Stimulated activated CD8-positive, alpha-beta memory T cell treated with anti-CD3 and anti-CD28 coated beads, Interleukin-7, amount 100 ng/mL, for 24 hours (primary cell): ENCODE measurements at places on chromosomes 2 and 18.

DNA sequence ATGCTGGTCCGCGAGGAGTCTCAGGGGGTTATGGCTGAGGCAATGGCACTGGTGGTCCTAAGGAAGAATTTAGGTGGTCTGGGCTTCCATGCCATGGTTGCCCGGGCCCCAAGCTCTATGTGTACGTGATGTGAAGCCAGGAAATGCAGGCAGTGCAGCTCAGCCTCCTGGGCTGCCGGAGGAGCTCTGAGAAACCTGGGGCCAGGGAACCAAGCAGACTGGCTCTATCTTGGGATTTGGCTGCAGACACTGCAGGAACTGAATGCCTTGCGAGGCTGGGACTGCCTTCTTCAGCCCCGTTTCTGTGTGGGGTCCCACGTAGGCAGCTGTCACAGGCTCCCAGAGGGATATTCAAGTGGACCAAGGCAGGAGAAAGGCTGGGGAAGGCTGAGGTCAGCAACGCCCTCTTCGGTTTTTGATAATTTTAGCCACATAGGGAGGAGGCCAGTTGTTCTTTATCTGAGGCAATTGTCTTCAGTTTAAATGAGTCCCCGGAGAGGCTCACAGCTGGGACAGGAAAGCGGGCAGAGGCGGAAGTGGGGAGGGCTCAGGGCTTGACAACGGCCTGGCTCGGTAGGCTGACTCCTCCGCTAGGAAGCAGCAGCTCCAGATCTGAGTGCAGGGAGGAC, 77.7 kb downstream of the RHOB start:
- DNase-seq: no peak

DNA sequence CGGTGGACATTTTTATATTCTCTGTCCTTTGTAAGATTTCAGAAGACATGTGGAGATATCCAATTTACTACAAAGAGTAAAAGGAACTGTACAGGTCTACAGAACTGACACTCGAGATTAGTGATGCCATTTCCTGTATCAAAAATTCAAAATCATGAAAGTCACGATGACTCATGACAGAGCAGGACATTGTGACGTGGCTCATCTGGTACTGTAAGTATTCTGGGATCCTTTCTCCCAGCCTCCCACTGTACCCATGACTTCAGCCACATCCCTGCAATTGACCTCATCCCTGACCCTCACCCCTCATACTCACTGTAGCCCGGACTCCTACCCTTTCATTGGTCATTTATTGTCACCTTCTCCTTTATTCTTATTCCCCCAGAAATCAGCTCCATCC, 736.5 kb downstream of the EPHA4 start:
- no peak for DNase-seq

DNA sequence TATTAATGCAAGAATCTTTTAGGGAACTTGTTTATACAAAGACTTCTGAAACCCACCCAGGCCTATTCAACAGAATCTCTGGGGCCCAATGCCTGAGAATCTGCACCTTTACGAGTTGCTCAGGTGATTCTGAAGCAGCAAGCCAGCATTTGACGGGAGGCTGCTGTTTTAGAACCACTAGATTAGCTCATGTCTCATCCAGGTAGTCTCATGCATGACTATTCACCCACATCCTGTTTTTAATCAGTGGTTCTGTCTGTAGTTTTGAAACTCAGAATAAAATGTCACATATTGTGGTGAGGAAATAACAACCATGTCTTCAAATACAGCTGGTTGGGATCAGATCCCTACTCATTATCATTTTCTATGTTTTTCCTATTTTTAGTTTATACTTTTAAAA, 39.5 kb downstream of the CYTIP start:
- DNase-seq: no peak

DNA sequence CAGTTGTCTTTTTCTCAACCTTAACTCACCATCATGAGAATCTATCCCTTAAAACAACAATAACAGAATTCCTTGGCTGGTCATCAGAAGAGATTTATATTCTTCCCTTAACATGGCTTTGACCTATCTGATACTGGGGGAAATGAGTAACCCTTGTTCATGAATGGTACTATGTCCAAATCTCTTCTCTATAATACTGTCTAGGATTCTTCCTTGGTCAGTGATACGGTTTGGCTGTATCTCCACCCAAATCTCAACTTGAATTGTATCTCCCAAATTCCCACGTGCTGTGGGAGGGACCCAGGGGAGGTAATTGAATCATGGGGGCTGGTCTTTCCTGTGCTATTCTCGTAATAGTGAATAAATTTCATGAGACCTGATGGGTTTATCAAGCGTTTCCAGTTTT, 282.0 kb upstream of the SIX2 start:
- DNase-seq: no peak

DNA sequence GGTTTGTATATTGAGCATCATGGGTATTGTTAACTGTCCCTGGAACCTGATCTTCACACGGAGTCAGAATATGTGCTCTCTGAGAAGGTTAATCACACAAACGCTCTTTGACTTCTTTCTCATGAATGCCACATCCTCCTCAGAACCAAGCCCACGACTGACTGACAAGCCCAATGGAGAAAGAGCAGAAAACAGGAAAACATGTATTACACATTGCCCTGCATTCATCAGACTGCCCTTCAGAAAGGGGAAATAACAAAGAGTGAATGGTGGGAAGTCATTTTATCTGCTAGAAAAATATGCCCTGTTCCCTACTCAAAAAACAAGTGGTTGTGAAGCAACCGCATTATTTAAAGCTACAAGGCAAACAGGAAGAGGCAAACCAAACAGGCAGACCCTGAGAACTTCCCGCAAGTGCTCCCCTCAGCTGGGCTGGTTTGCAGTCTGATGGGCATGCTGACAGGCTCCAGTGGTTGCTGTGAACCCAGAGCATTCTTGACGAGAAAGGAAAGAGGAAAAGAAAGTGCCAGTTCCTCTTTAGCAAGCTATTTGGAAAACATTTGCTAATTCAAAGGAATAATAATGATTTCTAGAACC, 172.9 kb upstream of the SETBP1 start:
- DNase-seq: peak; percentile 2

- no peak for DNase-seq
These were observed 508.4 kb upstream of the ZEB2 start for GRCh38 chr2:145028101-145028920.

DNA sequence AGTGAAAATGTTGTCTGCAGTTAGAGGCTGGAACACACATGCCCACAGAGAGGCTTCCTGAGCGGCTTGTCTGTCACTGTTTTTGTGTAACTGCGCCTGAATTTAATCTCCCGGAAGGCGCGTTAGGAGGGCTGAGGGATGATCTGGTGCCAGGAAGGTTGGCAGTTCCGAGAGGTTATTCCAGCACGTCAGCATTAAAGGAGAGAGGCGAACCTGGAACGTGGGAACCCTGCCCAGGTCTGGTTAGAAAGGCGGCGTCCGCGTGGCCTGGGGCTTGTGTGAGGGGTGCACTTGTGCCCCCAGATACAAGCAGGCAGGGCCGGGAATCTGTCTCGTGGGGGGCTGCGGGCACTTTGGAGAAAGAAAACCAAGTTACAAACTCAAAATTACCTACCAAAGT, 75.3 kb downstream of the NFATC1 start:
- no peak for DNase-seq

GRCh38 chr18:3401669-3402620, 48.0 kb upstream of the TGIF1 start:
- no peak for DNase-seq

DNA sequence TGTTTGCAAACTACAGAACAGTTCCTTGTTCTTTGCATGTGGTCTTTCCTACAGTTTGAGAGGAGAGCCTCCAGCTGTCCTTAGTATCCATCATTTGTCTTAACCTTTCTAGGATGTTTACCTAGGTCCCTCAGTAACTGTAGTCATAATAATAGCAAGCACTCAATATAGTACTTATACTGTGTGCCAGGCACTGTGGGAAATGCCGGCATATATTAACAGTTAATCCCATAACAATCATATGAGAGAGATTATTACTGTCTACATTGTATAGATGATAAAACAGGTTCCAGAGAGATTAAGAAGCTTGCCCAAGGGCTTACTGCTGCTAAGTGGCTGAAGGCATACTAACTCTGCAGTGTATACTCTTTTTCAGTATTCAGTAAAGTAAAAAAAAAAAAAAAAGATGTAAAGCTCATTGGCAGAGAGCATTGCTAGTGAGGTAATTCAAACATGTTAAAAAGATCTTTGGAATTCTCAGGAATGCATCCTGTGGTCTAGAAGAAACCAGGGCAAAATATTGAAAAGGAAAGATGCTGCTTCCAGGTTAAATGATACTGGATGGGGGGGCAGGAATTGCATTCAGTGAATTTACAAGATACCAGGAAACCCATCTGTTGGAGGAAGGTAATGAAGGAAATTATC, 72.3 kb downstream of the SPTBN1 start:
- DNase-seq: no peak

DNA sequence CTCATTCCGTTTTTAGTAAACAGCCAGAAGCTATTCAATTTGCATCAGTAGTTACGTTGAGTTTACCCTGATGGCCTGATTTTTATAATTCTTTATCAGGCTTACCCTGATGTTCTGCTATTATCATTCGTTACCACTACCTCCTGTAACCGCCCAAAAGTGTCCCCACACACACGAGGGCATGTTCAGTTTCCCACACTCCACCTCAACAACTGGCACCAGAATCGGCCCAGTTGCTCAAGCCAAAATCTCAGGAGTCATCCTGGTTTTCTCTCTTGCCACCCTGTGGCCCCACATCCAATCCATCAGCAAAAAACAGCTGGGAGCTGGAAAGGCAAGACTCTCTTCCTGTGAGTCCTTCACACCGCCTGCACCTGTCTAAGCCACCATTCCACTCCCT, 102.9 kb upstream of the RAB6C start:
- DNase-seq: no peak

- DNase-seq: no peak
These were observed 142.9 kb downstream of the TNS1 start for GRCh38 chr2:217859926-217860325.

GRCh38 chr2:216348756-216349308, 23.5 kb downstream of the MARCHF4 start:
- no peak for DNase-seq

GRCh38 chr2:123609077-123609476, 416.0 kb upstream of the CNTNAP5 start:
- DNase-seq: no peak

DNA sequence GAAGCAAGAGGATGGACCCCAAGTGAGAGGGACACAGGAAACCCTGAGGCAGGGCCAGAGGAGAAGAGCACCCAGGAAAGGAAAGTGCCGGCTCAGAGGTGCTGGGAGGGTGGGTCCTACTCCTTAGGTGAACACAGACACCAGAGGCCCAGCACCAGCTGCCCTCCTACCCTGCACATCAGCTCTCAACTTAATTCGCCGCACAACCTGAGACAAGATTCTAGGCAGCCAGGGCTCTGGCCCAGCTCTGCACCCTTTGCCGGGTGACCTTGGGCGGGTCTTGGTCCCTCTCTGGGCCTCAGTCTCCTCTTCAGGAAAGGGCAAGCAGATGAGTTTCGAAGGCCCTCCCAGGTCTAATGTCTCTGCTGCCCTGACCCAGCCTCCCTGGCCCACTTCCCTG, 28.1 kb downstream of the ZFP36L2 start:
- no peak for DNase-seq

DNA sequence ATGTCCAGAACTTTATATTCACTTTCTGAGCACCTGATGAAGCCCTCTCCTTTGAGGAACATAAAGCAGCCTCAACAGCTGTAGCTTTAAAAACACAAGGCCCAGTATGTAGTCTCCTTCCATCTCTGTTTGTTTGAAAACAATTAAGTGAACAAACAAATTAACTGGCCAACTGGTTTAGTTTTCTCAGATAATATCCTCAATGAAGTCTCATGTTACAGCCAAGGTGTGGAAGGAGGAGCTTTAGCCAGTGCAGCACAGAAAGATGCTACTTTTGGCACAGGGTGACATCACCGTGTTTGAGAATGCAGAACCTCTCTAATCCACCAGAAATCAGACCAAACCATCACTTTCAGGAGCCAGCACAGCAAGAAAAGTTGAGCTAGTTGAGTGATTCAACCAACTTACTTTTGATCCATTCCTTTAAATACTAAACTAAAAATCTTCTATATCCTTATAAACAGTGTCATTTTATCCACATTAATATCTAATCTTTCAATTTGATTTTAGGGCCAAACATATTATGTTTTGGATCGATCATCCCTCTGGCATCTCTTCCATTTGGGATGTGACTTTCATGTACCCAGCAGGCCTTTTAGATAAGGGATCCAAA, 488.7 kb downstream of the ARHGAP15 start:
- no peak for DNase-seq

- no peak for DNase-seq
These were observed 27.9 kb downstream of the RMND5A start for GRCh38 chr2:86747711-86748639.

DNA sequence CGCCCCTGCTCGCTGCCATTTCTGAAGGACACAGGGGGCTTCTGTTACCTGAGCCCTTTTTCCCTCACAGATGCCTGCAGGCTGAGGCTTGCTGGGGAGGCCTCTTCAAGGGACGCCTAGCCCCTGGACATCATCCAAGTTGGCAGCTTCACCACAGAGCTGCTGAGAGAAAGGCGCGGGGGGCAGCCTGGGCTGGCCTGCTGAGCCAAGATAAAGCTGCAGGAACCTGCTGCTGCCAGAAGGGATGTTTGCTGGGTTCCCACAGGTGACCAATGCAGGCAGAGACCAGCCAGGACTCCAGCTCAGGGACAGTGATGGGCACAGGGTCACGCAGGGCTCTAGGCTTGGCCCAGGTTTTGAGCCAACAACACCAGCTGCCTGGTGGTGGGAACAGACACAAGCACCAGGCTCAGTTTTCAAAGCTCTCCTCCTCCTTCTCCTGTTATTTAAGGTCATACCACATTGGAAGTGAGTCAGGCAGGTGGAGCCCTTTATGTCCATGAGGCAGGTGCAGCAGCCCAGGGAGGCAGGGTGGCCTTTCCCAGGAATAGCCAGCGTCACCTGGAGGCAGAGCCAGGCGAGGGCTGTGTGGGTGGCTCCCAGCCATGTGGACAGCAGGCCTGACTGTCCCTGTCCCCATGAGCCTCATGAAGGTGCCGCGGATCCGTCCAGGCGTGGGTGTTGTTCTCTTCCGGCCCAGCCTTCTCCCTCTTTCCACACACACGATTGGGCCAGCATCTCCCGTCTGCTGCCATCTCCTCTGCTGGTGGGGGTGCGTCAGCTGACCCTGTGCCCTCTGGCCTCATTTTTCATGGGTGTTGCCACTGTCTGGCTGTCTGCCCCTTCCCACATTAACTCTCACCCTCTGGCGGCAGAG, 515.5 kb upstream of the MYT1L start:
- DNase-seq: no peak

- no peak for DNase-seq
These were observed 22.8 kb upstream of the DNAH6 start for GRCh38 chr2:84493514-84493913.
